ENCODE measurements at places on chromosomes 16 and 17.

DNA sequence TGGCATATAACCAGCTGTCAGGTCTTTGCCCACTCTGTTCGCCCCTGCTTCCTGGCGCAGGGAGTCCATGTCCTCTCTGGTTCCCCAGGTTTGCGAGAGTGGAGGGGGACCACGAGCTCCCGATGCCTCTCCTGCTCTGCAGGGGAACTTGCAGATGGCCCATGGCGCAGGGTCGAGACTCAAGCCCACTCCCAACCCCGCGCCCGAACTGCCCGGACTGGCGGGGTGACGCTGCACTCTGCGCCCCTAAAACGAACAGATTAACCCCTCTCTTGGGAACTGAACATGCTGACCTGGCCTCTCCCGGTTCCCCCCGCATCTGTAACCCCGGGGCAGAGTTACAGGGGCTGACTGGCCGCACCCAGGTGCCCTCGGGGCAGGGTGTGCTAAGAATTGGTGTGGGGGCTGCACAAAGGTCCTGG, 681 bp upstream of the PLA2G15 start:
- no peak for DNase-seq

- DNase-seq = no peak
Measured at GRCh38 chr16:78895681-78896080, 704.9 kb downstream of the MAF start.

DNA sequence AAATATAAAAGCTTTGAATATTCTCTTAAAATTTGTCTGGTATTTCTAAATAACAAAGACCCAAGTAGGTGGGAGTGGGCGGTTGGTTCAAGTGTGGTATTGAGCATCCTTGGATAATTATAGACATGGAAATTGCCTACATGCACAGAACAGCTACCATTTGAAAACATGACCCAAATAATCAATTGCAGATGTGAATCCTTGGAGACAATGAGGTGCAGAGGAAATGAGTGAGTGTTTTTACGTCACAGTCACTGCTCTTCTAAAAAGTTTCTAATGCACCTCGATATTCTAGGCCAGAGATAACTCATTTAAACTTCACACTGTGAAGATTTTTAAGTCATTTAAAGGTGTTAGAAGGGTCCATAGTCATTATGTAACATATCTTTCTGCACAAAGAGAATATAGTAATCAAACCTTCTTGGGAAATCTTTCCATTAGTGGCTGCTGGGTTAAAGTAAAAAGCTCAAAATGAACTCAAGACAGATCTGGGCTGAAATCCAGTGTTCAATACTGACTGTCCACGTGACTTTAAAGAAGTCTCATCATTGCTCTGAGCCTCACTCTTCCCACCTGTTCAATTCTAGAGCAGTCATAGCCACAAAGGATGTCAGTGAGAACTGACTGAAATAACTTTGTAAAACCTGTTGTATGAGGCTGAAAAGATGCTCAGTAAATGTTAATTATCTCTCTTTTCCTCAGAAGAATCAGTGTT, 144.5 kb downstream of the CDH11 start:
- no peak for DNase-seq

- no peak for DNase-seq
Measured at GRCh38 chr16:64627288-64627687, 494.6 kb downstream of the CDH11 start.

- DNase-seq = no peak
Measured at GRCh38 chr17:79050551-79050950, 24.1 kb upstream of the ENGASE start.

GRCh38 chr17:56939869-56940484, 20.9 kb downstream of the COIL start:
- DNase-seq = no peak

GRCh38 chr17:75472119-75472518, 15.7 kb downstream of the TMEM94 start:
- DNase-seq = no peak

- no peak for DNase-seq
Measured at GRCh38 chr16:9318764-9319163, 227.3 kb downstream of the HAPSTR1 start.

- DNase-seq = no peak
Measured at GRCh38 chr16:57997176-57997527, 3.3 kb downstream of the ZNF319 start.

GRCh38 chr17:56206351-56206750, 53.1 kb downstream of the ANKFN1 start:
- no peak for DNase-seq

- DNase-seq = no peak
Measured at GRCh38 chr17:17175917-17176316, 30.2 kb downstream of the PLD6 start.
